ENCODE measurements at places on chromosomes 4 and X. TPM values are rescaled to one million over a fixed set of nuclear protein-coding genes. Genes with fewer than 3 reads are reported as not detected.

- DNase-seq = no peak
Observed at GRCh38 chrX:149638860-149639259, 7.3 kb upstream of the TMEM185A start.

DNA sequence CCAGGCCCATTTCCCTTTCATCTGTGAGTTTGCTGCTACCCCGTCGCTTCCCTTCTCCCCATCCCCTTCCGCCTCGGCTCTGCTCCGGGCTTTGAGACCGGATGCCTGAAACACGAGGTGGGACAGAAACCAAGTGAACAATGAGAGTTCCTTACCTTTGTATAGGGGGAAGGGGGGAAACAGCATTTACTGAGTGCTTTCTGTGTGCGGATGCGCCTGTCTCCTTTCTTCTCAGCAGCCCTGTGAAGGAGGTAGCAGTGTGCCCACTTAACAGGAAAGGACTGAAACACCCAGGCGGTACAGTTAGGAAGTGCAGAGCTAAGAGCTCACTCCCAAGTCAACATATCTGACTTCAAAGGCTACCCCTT, 43.2 kb upstream of the TMSB15B start:
- DNase-seq = peak; percentile 8

DNA sequence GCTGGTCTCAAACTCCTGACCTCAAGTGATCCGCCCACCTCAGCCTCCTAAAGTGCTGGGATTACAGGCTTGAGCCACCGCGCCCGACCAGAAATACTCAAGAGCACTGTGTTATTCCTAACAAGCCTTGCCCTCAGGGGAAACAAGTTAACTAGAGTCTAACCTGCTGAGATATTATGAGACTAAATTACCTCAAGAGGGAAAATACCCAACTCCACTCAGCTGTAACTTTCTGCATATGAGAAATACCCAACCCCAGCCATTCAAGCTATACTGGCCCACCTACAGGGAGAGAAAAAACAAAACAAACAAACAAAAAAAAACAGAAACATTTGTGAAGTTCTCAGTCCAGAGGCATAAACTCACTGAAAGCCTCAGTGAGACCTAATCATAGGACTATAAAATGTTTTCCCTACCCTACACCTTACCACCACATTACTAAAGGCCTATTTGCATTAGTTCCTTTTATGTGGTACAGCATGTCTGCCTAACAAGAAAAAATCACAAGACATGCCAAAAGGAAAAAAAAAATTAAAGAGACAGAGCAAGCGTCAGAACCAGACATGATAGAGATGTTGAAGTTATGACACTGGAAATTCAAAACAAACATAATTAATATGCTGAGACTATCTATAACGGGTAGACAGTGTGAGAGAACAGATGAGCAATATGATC, 876.0 kb downstream of the FSTL5 start:
- DNase-seq = no peak

DNA sequence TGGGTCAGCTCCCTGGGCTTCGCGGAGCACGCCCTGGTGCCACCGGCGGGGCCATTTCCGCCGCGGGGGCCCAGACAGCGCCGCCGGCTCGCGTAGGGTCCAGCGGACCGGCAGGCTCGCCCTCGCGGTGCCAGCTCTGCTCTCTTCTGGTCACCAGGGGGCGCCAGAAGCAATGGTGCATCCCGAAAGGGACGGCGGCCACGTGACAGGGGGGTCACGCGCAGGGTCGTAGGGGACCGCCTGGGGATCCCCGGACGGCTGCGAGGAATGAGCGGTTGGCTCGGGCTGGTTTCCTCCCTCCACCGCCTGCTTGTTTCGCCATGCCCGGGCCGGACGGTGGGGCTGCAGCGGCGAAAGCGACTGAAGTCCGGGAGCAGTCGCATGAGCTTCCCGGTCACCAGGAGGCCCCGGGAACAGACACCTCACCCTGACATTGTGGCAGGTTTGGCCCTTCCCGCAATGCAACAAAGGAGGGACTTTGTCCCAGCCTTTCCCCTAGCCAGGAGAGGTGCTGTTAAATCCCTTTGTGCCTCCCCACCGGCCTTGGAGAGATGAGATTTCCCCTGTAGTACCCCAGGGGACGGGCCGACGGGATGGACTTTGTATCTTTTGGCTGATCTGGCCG, 15.8 kb downstream of the ZCCHC12 start:
- no peak for DNase-seq

GRCh38 chr4:119543187-119543586, 85.4 kb downstream of the PDE5A start:
- no peak for DNase-seq

DNA sequence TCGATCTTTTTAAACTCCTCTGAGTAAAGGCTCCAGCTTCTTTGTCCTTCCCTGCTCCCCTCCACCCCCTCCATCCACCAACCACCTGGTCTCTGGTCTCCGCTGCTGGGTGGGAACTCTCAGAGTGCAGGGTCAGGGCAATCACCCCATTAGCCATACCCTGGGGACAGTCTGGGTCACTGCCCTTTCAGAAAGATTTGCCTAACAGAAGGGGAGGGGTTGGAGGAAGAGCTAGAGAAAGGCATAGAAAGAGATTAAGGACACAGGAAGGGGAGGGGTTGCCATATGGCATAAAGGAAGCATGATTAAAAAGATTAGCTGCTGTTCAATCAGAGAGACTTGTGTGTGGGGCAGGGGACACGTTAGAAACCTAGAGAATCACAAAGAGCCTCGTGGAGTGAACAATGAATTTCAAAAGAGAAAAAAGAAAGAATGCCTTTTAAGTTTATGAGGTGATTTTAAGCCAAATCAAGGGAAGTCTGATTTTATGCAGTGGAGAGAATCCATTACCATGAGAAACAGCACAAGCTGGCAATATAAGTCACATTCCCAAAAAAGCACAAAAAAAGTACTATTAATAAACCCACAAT, 115.5 kb upstream of the ACSL4 start:
- no peak for DNase-seq

DNA sequence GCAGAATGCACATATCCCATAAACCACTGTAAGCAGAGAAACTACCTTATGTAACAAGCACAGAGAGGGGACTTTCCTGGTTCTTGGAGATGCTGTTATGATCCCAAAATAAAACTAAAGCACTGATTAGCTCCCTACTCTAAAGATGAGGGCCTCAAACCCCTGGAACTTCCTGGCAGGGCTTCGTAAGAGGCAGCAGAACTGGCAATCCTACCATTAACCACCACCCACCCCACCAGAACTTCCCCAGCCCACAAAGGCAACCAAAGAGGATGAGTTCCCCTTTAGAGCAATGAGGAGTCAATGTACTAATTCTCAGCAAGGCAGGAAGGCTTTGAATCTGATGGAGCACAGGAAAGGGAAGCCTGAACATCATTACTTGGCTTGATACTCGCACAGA, 436.5 kb upstream of the FRG1 start:
- no peak for DNase-seq

The TRIM61 gene
- total RNA-seq = 3.0 TPM

The RPS6KA6 gene
- 14.1 TPM for total RNA-seq

The PDGFRA gene
- total RNA-seq = 150 TPM

DNA sequence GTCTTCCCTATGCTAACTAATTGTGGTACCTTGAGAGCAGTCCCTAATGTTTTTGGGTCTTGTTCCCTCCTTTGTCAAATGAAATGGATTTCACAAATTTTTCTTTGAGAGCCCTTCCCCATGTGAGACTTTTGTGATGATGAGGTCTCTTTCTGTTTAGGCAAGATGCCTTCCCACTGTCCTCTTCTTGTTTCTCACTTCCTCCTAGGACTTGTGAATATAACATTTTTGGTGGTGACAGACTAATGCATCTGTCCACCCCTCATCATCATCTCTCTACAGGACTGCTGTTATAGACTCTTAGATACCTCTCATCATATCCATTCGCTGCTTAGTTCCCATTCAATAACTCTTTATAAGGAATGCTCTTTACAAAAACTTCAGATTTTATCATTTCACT, 8.7 kb upstream of the ANK2 start:
- DNase-seq = no peak

GRCh38 chr4:93179044-93179443, 649.5 kb upstream of the ATOH1 start:
- no peak for DNase-seq

DNA sequence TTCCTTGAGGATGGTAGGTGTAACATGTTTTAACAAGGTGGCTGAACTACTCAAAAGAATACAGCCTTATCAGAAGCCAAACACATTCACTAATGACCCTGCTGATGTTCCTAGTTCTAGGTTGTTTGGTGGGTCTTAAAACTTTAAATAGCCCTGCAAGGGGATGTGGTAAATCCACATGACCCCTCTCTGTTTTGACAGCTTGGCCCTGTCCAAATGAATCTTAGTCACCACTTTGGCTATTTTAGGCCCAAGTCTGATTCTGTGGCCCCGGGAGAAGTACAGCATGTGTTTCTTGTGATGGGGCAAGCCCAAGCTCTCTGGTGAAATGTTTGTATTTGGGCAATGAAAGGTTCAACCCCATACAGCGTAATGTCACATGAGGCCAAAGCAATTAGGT, 54.5 kb upstream of the GPR34 start:
- no peak for DNase-seq

GRCh38 chr4:40908702-40909362, 159.1 kb downstream of the NSUN7 start:
- DNase-seq = no peak

The GAGE10 gene
- not detected for total RNA-seq

- DNase-seq = no peak
Observed at GRCh38 chr4:52311464-52312125, 260.5 kb downstream of the SPATA18 start.

The CHST7 gene
- total RNA-seq = 7.8 TPM

DNA sequence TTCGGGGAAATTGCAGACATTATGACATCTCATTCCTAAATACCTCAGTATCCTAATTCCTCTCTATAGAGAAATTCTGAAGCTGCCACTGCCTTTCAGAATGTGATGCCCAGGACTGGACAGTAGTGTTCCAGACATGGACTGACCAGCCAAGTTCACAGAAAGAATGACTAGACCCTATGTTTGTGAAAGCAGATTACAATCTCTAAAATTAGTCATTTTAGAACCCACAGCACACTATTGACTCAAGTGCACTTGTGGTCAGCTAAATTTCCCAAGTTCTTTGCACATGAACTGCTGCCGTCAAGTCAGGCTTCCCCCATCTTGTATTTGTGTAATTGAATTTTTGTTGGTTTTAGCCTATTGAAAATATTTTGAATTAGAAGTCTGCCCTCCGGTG, 81.0 kb upstream of the ESX1 start:
- no peak for DNase-seq

The GUCY1A1 gene
- total RNA-seq = 83.2 TPM

The TKTL1 gene
- 14.1 TPM for total RNA-seq

DNA sequence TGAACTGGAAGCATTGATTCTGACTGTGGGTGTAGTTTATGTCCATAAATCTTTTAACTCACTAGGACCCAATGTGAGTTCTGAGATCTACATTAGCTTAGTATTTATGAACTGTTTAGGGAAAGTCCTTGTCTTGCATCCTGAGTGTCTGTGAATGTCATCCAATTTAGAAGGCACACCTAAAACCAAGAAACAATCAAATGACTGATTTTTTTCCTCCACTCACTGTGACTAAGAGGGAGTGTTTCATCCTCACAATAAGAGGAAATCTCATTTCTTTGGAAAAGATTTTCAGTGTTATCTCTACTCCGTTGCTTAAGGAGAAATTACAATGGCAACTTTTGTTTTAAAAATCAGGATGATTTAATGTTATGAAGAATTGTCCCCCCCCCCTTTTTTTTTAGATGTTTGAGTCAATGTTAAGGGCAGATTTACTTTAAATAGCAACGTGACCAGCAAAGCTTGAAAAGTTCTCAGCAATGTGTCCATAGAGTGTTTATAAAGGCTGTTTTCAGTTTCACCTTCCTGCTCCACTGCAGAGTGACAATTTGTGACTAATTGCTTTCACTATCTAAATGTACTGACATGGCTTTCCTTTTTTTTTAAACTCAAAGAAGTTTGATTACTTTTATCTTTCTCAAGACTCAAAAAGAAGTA, 173.0 kb downstream of the SPCS3 start:
- no peak for DNase-seq

The PAGE5 gene
- not detected for total RNA-seq

DNA sequence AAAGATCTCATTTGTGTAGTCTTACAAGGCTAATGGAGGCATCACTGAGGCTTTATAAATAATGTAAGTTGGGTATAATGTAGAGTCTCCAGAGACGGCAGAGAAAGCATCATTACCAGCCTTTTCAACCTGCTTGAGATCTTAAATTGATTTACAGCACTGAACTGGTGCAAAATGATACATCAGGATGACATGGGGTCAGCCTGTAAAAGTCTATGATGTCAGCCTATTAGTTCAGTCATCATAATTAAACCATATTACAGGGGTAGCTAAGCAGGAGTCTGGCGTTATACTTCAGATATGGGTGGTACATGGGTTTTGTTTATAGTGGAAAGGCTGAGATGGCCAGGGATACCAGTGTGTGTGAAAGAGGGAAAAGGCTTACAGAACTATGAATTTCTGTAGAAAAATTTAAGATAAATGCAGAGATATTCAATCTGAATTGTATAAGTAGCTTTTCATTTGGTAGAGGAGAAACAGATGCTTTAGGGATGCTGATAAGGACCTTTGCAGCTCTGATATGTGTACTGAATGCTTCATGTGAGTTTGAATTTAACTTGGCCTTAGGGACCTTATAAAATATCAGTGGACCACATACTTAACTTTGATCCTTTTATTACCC, 2.7 kb downstream of the SMAD1 start:
- DNase-seq = no peak

The PNMA6F gene
- total RNA-seq = 3.7 TPM

The TMPRSS11E gene
- total RNA-seq = not detected

DNA sequence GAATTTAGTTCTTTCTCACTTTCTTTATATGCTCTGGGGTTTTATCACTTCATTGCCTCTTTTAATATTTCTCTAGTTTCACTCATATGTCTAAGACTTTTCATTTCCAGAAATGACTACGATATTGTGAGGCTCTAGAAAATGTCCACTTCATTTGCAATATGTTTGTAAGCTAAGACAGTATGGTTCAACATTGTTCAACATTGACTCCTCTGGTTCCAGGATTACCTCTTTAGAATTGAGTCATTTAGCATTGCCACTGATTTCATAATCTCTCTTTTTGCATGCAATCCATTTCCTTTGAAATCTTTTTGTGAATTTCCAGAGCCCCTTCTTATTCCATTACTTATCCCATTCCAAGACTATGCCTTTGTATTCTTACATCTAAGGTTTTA, 32.3 kb downstream of the BBS12 start:
- no peak for DNase-seq

DNA sequence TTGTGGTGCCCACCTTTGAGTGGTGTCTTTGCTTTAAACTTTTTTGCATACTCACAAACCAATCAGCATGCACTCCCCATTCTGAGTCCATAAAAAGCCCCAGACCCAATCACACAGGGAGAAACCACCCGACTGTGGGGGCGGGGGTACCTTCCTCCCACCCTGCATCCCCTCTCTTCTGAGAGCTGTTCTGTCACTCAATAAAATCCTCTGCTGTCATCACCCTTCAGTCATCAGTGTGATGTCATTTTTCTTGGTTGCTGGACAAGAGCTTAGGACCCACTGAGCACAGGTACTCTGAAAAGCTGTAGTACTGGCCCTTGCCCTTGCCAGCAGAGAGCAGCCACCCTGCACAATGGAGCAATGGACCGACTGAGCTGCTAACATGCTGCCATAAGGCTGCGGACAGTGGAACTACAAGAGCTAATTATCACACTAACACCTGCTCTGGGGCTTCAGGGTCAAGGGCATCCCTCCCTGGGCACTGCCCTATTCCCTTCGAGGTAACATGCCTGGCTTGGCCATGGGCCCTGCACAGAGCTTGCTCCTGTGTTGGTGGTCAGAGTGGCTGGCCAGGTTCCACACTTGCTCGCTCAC, 62.9 kb upstream of the PGRMC2 start:
- DNase-seq = no peak
